CD4-positive, alpha-beta T cell treated with Interleukin-21 for 1 hour (primary cell): ENCODE measurements at places on chromosomes 13 and 19.

GRCh38 chr19:29483641-29483920 lies 42.2 kb upstream of the VSTM2B start:
- no peak for DNase-seq

GRCh38 chr19:57802269-57802668 lies 12.4 kb downstream of the ZNF552 start:
- DNase-seq, result no peak

- no peak for DNase-seq
Observed at GRCh38 chr13:21932578-21932977, 261.7 kb downstream of the FGF9 start.

DNA sequence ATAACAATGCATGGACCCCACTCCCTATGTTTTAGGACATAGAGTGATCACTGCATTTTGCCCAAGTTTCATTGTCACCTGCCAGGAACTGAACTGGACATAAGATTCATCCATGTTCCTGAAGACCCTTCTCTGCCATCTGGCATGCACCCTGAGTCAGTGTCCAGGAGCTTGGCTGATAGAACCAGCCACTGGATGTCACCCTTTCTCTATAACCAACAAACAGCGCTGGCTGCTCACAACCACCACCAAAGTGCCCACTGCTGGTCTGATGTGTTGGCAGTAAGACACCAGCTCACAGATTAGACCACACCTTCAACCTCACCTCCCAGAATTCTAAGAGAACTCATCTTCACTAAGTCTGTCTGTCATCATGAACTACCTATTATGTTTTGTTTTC lies 333.4 kb downstream of the ITGBL1 start:
- no peak for DNase-seq

- no peak for DNase-seq
Observed at GRCh38 chr13:110641055-110642015, 26.0 kb downstream of the NAXD start.

GRCh38 chr19:3142292-3142670 lies 6.4 kb downstream of the GNA15 start:
- no peak for DNase-seq

DNA sequence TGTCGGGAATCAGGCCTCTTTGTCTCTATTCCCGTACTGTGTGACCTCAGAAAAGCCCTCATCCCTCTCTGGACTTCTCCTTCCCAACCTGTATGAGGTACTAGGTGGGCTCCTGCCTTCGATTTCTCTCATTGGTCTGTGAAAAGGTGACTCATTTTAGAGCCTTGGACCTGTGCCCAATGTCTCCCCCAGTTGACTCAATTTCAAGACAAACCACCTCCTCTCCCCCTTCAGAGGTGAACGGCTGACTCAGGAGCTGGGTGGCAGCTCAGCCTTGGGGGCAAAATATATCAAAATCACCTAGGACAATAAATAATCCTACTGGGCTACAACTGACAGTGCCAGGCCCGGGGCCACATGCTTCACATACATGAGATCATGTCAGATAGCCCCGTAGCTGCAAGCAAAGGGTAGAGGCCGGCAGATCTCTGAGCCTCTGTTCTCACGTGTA lies 630 bp downstream of the COQ8B start:
- peak; percentile 67 for DNase-seq

GRCh38 chr19:28985201-28985600 lies 227.8 kb downstream of the UQCRFS1 start:
- DNase-seq, result no peak

DNA sequence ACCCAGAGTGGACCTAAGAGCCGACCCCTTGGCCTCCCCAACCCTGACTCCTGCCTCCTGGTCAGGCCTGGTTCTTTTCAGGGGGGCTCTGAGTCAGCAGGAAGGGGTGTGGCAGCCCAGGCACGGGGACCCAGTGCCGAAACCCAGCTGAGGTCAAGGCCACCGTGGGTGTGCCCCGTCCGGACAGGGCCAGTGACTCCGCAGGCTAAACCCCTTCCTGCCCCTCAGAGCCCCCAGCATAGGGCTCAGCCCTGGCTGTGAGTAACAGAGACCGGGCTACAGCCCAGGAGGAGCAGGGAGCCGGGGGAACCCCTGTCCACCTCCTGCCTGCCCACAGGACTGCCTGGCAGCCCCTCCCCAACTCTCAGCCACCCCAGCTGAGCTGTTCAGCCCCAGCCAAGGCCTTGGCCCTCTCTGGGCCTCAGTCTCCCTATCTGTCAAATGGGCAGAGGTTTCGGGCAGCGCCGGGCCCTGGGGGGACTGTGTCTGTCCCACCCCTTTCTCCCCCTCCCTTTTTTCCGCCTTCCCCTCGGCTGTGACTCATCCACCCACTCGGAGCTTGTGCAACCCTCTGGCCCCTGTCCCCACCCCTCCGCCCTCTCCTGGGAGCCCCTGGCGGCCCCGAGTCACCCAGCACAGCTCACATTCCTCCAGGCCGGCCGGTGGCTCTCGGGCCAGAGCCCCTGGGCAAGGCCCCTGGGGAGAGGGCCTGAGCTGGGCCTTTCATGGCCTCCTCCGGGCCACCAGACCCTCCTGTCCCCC lies 8.6 kb downstream of the ZBTB7A start:
- peak; percentile 48 for DNase-seq

DNA sequence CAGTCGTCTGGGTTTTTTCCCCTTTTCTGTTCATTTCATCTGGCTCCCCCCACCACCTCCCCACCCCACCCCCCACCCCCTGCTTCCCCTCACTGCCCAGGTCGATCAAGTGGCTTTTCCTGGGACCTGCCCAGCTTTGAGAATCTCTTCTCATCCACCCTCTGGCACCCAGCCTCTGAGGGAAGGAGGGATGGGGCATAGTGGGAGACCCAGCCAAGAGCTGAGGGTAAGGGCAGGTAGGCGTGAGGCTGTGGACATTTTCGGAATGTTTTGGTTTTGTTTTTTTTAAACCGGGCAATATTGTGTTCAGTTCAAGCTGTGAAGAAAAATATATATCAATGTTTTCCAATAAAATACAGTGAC lies 9.3 kb downstream of the CALM3 start:
- DNase-seq, result no peak

DNA sequence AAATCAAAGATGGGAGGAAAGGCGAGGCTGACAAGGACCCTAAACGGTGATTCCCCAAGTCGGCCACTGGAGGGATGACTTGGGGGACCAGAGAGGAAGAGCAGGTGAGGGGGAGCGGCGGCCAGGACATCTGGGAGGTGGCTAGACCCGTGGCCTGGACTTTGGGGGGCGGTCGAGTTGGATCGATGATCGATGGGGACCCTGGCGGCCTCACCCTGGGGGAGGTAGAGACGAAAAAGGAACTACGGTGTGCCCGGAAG lies 7.7 kb upstream of the CIRBP start:
- peak; percentile 70 for DNase-seq

DNA sequence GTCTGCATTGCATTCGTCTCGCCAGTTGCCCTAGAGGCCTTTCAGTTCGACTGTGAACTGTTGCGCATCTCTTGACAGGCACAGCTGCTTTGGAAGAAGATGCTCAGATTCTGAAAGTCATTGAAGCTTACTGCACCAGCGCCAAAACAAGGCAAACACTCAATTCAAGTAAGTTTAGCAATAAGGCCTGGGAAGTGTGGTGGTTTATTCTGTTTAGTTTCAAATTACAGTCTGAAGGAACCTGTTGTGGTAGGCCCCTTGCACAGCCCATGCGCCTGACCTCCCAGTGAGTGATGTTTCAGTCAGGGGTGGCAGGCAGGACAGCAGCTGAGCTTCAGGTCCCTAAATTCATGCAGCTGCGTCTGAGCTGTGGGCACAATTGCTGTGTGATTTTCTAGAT lies 32.2 kb upstream of the TEX29 start:
- no peak for DNase-seq

GRCh38 chr13:50587645-50588373 lies 255.7 kb downstream of the DLEU7 start:
- DNase-seq, result no peak

- DNase-seq, result no peak
Observed at GRCh38 chr13:109668433-109669233, 117.8 kb downstream of the IRS2 start.

GRCh38 chr13:45496942-45497341 lies 32.2 kb downstream of the COG3 start:
- DNase-seq, result no peak

DNA sequence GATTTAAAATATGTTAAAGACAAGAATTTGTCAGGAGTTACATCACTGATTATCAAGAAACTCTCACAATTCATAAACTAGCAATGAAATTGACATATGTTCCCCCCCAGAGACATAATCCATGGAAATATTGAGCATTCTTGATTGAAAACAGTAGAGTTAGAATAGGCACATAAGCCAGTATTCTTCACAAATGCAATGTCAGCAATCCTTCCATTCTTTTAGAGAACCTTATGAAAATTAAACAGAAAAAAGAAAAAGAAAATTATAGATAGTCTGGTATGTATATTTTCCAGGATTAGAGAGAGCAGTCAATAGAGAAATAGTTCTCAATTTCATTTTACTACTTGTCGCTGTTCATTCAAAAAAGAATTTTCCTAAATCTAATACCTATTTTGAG lies 458.4 kb downstream of the EFNB2 start:
- DNase-seq, result no peak

DNA sequence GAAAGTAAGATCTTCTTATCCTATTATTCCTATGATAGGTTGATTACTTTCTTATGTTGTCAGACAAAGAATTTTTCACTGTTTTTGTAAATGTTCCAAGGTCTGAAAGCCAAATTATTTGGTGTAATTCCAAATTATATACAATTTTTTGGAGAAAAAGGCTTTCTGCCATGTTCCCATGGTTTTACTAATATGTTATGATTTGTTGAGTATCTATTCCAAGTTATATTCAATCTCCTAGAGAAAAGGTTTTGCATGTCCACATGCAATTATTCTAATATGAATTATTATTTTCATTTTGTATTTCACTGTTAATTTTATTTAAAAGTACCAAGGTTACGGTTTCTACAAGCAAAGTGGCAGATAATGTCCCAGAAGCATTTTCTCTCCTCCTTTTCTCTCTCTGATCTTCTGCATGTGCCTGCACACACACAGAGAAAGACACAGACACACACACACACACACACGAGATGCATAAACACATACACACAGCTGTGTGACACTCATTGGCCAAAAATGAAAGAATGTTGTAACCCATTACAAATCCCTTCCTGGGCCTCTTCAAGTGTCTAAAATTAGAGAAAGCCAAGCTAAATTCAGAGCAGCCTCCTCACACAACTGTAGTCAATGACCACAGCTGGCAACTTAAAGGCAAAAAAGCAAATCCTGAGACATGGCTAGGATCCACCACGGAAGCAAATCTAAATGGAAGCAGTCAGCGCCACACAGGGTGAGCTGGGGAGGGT lies 621.0 kb downstream of the EFNB2 start:
- DNase-seq, result no peak

- no peak for DNase-seq
Observed at GRCh38 chr19:2628597-2628996, 73.9 kb downstream of the GNG7 start.

- DNase-seq, result no peak
Observed at GRCh38 chr19:17780781-17781180, 14.2 kb upstream of the B3GNT3 start.
